Caco-2 (cell line): ENCODE measurements at places on chromosomes 13 and 19.

DNA sequence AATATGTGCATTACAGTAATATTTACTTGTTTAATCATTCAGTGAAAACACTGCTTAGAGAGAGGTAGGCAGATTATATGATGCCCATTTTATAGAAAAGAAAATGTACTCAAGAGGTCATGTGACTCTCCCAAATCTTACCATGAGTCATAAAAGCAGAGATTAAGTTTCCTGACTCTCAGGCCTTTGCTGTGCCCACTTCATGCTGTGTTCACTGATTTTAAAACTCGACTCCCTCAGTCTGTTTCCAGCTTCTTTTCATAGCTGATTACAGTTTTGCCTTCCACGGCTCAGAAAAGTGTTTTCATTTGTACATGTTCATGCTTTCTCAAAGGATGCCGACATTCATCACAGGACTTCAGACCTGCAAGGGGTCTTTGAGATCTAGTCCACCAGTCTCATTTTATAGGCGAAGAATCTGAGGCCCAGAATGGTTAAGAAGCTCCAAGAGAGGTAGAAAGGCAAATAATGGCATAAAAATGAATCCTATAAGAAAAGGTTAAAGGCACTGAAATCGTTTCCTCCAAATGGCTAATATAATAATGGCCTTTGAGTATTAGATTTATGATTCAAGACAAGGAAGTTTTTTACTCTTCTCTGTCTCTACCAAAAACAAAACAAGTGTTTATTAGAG lies 9.0 kb upstream of the IPO5 start:
- DNase-seq = no peak

GRCh38 chr13:48594096-48594815 lies 59.5 kb upstream of the CYSLTR2 start:
- DNase-seq = no peak

GRCh38 chr13:35157143-35157755 lies 215.2 kb downstream of the NBEA start:
- peak; percentile 52 for DNase-seq

DNA sequence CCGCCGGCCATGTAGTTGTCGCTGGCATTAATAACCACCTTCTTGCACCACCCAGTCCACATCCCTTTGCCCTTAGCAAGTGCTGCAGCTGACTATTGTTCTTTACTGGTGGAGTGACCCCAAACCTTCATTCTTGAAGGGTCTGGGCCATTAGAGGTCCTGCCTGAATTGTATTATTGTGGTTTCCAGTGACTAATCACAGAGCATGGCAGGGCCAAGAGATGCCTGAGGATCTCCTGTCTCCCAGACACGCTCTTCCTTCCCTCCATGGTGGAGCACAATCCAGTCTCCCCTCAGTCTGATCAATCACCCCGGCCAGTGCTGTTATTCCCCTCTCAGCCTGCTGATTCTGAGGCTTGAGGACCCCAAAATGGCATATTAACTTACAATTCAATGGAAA lies 39.0 kb downstream of the C1QTNF9 start:
- no peak for DNase-seq

GRCh38 chr13:96720446-96720845 lies 273.8 kb downstream of the OXGR1 start:
- no peak for DNase-seq

DNA sequence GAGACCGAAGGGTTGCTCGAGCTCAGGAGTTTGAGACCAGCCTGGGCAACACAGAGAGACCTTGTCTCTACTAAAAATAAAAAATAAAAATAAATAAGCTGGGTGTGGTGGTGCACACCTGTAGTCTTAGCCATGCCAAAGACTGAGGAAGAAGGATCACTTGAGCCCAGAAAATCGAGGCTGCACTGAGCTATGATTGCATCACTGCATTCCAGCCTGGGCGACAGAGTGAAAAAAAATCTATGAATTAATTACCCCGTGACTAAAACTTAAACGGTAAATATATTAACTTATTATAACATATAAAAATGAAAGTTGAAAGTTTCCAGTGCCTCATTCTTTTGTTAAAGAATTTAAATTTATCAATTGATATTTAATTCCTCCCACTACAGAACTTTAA lies 273.7 kb downstream of the KLF12 start:
- DNase-seq = no peak

DNA sequence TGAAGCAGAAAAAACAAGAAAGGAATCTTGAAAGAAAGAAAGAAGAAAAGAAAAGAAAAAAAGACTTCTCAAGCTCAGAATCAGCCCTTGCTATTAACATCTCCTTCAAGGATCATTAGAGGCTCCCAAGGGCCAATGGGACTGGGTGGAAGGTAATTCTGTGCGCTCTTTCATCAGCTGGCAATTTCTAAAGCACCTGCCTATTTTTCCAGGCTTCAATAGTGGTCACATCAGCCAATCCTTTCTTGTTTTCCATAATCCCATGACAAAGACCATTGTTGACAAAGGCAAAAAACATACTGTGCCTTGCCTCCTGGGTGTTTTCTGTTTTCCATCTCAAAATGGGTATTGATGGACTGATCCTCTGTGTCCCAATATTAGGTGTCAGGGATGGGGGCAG lies 88.2 kb upstream of the TSC22D1 start:
- DNase-seq = no peak

GRCh38 chr19:18523841-18524240 lies 2.0 kb upstream of the ELL start:
- DNase-seq = no peak

DNA sequence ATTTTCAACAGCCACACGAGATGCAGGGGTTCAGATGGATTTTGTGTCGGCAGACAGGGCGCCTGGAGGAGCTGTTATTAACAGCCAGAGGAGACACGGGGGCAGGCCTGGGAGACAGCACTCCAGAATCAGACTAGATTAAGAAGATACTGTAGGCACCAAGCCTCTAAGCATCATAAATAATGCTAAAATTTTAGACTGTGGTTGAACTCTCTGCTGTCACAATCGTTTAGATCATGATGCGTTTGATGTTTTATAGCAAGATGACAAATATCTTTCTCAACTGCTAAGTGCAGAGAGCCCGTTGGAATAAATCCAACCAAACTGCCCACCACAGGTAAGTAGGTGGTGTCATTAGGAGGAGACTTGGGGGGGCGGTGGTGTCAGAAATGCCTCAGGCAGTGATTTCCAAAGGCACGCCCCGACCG lies 63.9 kb downstream of the CEBPG start:
- DNase-seq = peak; percentile 11

- DNase-seq = no peak
Measured at GRCh38 chr13:104779311-104779993, 1713.2 kb upstream of the SLC10A2 start.

DNA sequence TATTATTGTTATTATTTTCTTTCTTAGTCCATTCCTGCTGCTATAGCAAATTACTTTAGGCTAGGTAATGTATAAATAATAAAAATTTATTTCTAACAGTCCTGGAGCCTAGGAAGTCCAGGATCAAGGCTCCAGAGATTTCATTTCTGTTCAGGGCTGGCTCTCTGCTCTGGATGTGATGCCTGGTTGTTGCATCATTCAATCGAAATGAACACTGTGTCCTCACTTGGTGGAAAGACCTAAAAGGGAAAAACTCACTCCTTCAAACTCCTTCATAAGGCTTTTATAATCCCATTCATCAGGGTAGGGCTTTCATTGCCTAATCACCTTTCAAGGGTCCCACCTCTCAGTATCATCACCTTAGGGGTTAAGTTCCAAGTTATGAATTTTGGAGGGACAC lies 395.0 kb downstream of the EFNB2 start:
- DNase-seq = no peak

DNA sequence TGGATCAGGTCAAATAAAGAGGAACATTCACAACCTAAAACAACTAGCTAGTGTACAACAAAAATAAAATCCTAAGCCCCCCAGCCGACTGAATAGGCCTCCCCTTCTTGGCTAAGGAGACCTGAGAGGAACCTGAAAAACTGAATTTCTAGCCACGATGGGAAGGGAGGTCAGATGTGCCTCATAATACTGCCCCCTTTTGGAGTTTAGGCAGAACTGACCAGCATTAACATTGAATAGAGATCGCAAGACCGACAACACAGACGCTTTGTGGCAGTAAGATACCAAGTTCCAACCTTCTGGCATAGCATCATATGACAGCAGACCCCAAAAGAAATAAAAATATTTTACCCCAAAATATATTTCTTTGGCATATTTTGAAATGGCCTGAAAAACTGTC lies 15.9 kb downstream of the CBY2 start:
- DNase-seq = no peak

GRCh38 chr13:92355213-92355612 lies 871.4 kb upstream of the GPC6 start:
- DNase-seq = peak; percentile 45

GRCh38 chr13:52899206-52899605 lies 50.8 kb upstream of the PCDH8 start:
- DNase-seq = no peak
